Stimulated activated CD8-positive, alpha-beta memory T cell treated with anti-CD3 and anti-CD28 coated beads, Interleukin-7, amount 100 ng/mL, for 1 hour (primary cell): ENCODE measurements at places on chromosomes 4 and X.

- no peak for DNase-seq
These were observed 48.7 kb downstream of the ATP10D start for GRCh38 chr4:47533689-47534347.

GRCh38 chr4:94813221-94813620 is 55.5 kb downstream of the BMPR1B start:
- no peak for DNase-seq

DNA sequence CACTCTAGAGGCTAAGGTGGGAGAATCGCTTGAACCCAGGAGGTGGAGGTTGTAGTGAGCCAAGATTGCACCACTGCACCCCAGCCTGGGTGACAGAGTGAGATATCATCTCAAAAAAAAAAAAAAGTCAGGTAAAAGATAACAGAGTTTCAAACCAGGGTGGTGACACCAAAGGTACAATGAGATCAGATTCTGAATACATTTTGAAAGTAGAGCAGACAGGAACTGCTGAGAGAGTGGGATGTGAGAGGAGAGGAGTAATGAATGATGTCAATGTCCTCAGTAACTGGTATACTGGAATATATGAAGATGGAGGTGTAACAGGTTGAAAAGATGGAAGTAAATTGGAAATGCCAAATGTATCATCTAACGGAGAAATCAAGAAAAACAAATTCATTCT is 135.6 kb downstream of the CAMK2D start:
- no peak for DNase-seq

GRCh38 chrX:151151665-151152267 is 24.6 kb upstream of the GPR50 start:
- no peak for DNase-seq

DNA sequence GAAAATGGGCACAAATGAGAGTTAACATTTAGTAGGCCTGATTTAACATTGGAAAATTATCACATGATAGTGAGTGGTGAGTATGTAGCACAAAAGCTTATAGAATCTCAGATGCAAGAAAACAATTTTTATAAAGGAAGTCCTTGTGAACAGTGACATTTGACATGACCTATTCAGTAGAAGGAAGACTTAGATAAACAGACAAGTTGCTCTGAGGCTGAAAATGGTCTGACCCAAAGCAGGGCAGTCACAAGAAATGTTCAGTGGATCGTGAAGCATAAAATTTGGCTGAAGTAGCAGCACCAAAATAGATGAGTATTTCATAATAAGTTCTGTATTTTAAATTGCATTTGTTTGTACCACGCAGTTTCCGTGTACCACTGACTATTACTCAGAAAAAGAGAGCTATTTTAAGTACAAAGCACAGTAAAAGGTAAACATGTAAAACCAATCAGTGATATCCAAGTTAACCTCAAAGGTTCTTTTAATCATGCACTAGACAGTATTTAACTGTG is 605.7 kb upstream of the PABPC4L start:
- no peak for DNase-seq
